Spinal cord (tissue), 10 donors: ENCODE measurements at places on chromosomes 5 and 9. TPM values are rescaled to one million over a fixed set of nuclear protein-coding genes. Genes with fewer than 3 reads are reported as not detected.
A peak's percentile ranks its signal among the peaks of the same experiment; 100 is the strongest.

Gene SLC22A4
- polyA plus RNA-seq: 7.9 TPM

Gene TMEM250
- 27.2 TPM for polyA plus RNA-seq

Gene ARHGEF37
- 5.6 TPM for polyA plus RNA-seq

Gene SAXO1
- polyA plus RNA-seq: 0.08 TPM

Gene TMEM215
- 1.5 TPM for polyA plus RNA-seq

Gene PCDHGB5
- 33.5 TPM for polyA plus RNA-seq

Gene HRCT1
- 0.81 TPM for polyA plus RNA-seq

Gene PCDHGA11
- polyA plus RNA-seq: 16.1 TPM

Gene TMC1
- polyA plus RNA-seq: 1.4 TPM

Gene GFI1B
- 0.42 TPM for polyA plus RNA-seq

Gene GARNL3
- 91.3 TPM for polyA plus RNA-seq

Gene KIF4B
- polyA plus RNA-seq: 0.14 TPM

Gene SV2C
- 41.0 TPM for polyA plus RNA-seq

GRCh38 chr5:10338686-10339057 is 14.8 kb upstream of the MARCHF6 start:
- no peak for DNase-seq

DNA sequence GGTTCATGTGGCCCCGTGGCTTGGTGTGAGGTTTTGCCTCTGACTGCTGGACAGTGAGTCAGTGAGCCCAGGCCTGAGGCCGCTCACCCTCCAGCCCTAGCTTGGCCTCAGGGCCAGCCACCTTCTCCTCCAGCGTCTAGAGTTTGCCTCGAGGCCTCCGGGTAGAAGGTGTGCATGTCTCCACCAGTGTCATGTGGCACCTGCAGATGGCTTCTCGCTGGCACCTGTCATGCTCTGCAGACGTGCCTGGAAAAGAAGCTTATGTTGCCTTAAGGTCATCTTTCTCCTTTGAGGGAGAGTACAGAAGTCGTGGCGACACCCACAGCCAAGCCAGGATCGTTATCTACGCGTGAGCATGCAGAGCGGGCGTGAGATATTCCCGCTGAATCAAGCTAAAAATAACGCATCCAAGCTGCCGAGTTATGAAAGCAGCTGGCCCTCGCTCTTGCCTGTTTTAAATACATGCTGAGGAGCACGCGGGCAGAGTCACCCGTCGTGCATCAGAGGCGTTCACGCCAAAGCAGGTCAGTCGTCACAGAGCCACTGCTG is 79.7 kb upstream of the FCN2 start:
- DNase-seq: no peak

DNA sequence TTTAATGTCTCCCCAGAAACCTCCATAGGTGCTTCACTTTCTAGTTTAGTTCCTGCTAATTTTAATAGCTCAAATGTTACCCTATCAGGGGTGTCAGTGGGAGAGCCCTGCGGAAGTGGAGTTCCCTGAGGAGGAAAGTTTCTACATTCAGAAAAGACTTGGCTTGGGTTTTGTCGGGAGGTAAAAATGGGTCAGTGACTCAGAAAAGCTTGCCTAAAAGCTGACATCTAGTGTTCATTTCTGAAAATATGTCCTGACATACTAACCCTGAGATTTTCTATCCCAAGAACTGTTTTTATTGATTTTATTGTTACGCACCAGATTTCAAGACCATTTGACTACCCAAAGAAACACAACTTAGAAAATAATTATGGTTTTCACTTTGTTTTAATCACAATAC is 40.9 kb upstream of the GLDC start:
- DNase-seq: peak; percentile 68

- no peak for DNase-seq
These were observed at the start of gene HEMGN for GRCh38 chr9:97938081-97938644. Gene HEMGN, minus strand, starts transcription at chr9:97938172. Its CDS starts 36 bp downstream, at chr9:97938136.

DNA sequence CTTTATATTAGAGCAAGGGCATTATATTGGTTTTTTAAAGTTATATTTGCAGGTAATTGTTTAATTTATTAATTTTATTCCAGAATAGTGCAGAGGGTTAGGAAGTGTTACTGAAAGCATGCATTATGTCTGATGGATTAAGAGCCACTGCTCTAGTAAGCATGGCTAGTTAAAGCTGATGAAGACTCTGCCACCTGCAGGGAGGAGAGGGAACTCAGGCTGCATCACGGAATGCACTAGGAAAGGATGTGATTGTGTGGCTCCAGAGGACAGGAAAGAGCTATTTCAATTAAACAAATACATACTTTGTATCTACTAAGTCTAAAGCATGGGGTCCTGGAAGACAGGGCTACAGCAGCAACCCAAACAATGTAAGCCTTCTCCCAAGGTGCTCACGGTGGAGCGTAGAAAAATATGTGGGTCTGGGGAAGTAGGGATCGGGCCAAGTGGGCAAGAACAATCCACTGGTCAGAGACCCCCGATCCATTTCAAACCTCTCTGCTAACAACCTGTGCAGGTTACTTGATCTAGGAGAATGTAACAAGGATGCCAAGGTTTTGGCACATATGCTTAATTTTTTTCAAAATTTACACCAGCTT is 15.3 kb upstream of the GRXCR2 start:
- peak; percentile 12 for DNase-seq

- no peak for DNase-seq
These were observed 586.4 kb downstream of the ACTL7B start for GRCh38 chr9:108269371-108269770.

- DNase-seq: no peak
These were observed 109.1 kb downstream of the SUSD1 start for GRCh38 chr9:112065806-112066606.

- DNase-seq: no peak
These were observed 103.6 kb upstream of the IER5L start for GRCh38 chr9:129281506-129282145.

GRCh38 chr9:128689293-128689774 is 312 bp downstream of the SET start:
- DNase-seq: no peak

- DNase-seq: no peak
These were observed 31.5 kb downstream of the OTULIN start for GRCh38 chr5:14696057-14696456.

GRCh38 chr9:114687034-114687433 is 5.0 kb upstream of the TEX48 start:
- no peak for DNase-seq

DNA sequence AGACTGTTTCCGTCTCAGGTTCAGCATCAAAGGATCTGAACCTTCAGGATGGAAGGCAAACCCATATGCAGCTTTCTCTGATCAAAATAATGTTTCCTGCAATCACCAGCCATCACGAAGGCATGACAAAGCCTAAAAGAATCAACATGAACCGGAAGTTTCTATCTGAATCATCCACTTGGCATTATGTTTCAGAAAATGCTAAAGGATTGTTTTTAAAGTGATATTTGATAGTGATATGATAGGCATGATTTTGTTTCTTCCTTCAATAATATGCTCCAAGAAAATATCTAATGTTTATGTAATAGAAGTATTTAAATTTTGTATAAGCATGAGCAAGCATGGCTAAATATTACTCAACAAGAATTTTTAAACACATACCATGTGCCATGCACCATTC is 219.6 kb downstream of the PLK2 start:
- DNase-seq: no peak

GRCh38 chr9:2957656-2958200 is 113.8 kb upstream of the PUM3 start:
- peak; percentile 27 for DNase-seq

GRCh38 chr9:70020991-70021571 is 22.6 kb upstream of the MAMDC2 start:
- no peak for DNase-seq

- no peak for DNase-seq
These were observed 36.7 kb upstream of the CCDC112 start for GRCh38 chr5:115333164-115333563.

DNA sequence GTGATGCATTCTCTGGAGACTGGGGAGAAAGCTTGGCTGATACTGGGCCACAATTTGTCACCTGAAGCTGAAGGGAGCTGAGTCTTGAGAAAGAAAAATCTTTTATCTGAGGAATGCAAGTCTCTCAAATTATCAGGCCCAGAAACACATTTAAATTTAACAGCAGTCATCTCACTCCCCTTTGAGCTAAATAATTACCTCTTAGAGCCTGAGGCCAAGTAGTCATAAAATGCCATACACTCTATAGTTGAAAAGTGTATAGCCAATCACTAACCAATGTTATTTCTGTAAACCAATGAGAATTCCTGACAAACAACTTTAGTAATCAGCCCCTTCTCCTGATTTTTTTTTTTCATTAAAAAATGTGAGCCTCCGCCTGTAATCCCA is 32.7 kb upstream of the DAPK1 start:
- no peak for DNase-seq

DNA sequence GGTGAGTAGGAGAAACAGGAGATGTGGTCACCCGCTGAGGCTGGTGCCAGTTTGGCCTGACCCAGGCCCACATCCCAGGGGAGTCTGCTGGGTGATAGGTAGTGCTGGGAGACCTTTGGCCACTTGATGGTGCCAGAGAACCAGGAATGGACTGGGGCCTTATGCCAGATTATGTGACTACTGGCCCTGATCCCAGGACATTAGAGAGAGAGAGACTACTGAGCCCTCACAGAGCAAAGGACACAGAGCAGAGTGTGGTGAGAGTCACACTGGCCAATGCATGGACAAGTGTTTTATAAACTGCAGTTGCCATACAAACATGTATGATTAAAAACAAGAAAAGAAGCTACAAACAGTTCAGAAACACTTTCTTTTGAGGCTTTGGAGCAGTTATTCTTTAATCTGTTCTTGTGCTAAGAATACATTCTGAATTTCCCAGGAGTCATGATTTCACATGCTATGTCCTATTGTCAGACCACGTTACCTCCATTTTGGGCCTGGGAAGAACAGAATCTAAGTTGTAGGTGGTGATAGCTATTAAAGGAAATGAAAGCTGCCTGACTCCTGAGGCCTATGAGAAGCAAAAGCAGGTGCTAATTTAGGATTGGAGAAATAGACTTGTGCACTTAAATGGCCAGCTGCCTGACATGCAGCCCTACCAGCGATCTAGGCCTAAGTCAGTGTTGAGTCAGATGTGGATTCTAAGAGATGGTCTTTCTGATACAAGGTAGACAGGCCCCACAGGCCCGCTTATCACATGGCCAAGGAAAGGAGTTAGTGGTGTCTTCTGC is 32.6 kb upstream of the TMOD1 start:
- DNase-seq: peak; percentile 62

DNA sequence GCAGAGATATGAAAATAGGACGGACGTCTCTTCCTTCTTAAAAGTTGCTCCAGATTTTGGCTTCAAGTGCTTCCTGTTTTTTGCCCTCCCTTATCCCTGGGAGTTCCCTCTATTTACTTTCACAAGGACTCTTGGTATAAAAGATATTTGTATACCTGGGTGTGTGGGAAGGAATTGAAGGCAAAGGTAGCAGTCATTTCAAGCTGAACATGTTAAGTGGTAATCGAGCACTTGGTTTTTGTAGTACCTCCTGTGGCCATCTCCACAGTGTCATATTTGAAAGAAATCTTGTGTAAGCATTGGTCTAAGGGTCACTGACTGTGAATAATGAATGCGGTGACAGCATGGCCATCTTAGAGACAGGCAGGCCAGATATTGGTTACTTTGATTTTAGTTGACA is 593.6 kb downstream of the MTRR start:
- no peak for DNase-seq

GRCh38 chr9:15369238-15369637 is 53.4 kb upstream of the SNAPC3 start:
- no peak for DNase-seq
